ENCODE measurements at places on chromosomes 1 and 21. TPM values are rescaled to one million over a fixed set of nuclear protein-coding genes. Genes with fewer than 3 reads are reported as not detected.

The PEX10 gene
- 11.9 TPM for polyA plus RNA-seq

DNA sequence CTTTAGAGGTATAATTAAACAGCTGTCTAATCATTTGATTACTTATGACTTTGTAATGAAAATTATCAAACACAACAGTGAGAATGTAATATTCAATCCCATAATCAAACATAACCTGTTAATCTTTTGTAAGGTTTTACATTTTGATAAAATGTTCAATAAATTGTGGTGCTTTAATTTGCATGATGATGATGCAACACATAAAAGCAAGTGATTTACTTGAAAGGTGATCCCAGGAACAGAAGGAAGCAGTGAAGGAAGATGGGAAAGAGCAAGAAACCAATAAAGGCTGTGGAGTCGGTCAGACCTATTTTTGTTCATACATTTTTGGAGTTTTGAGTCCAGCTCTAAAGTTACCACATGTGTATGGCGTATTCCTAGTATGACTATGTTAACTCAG is 29.6 kb downstream of the ZNF695 start:
- no peak for DNase-seq
- H3K27me3 ChIP-seq, result no peaks in the 10 kb centered on the region
- no peak overlapping the region for H3K27ac ChIP-seq
- H3K36me3 ChIP-seq, result no peaks in the 10 kb centered on the region
- H3K4me3 ChIP-seq, result no peak overlapping the region

- no peak for DNase-seq
- H3K36me3 ChIP-seq, result no peaks in the 10 kb centered on the region
- no peaks in the 10 kb centered on the region for H3K27me3 ChIP-seq
Observed at GRCh38 chr1:217813031-217813430, 181.9 kb downstream of the SPATA17 start.

GRCh38 chr1:45840704-45841103 is 37.3 kb downstream of the MAST2 start:
- no peaks in the 10 kb centered on the region for H3K4me1 ChIP-seq
- no peak overlapping the region for H3K27ac ChIP-seq
- no peak overlapping the region for H3K4me3 ChIP-seq
- no peaks in the 10 kb centered on the region for H3K27me3 ChIP-seq
- DNase-seq, result no peak

DNA sequence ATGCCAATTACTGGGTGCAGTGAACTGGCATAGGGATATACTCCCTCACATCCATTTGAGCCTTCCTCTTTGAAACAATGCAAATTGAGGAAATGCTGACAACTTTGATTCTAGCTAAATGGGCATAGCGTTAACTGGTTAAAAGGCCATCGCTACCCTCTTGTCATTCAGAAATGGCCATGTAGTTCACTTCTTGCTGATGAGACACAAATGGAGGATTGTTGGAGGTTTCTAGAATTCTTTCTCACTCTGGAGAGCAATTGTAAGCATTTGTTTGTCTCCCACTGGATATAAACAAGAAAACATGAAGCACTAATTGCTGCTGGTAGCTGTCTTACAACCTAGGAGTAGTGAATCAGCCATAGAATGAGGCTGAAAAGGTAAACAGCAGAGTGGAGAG is 14.4 kb downstream of the PRDX6 start:
- H3K36me3 ChIP-seq, result peaks cover 5% of the 10 kb centered on the region
- no peaks in the 10 kb centered on the region for H3K4me1 ChIP-seq
- no peak overlapping the region for H3K27ac ChIP-seq
- H3K27me3 ChIP-seq, result no peaks in the 10 kb centered on the region
- no peak for DNase-seq

GRCh38 chr1:199399996-199400724 is 627.4 kb upstream of the NR5A2 start:
- no peak overlapping the region for H3K27ac ChIP-seq
- DNase-seq, result no peak
- H3K4me1 ChIP-seq, result no peaks in the 10 kb centered on the region
- H3K36me3 ChIP-seq, result no peaks in the 10 kb centered on the region
- H3K4me3 ChIP-seq, result no peak overlapping the region
- H3K27me3 ChIP-seq, result no peaks in the 10 kb centered on the region

DNA sequence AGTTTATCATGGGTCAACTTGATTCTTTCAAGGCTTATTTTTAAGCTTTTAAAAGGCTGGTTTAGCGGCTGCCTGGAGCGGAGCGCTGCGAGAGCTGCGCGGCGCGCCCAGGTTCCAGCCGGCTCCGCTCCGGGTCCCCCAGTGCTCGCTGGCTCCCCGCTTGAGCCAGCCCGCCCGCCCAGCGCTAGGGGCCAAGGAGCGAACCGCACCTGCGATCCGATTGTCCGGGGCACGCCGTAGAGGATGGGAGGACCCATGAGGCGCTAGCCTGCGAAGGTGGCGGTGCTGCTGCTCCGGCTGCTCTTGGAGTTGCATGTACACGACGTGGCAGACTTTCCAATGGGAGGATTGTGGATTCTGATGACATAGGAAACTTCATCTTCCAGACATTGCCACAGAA is 9.9 kb upstream of the CFHR4 start:
- H3K4me3 ChIP-seq, result no peak overlapping the region
- H3K27ac ChIP-seq, result no peak overlapping the region
- H3K4me1 ChIP-seq, result no peaks in the 10 kb centered on the region
- peaks cover 7% of the 10 kb centered on the region for H3K27me3 ChIP-seq
- DNase-seq, result no peak
- H3K36me3 ChIP-seq, result no peaks in the 10 kb centered on the region

DNA sequence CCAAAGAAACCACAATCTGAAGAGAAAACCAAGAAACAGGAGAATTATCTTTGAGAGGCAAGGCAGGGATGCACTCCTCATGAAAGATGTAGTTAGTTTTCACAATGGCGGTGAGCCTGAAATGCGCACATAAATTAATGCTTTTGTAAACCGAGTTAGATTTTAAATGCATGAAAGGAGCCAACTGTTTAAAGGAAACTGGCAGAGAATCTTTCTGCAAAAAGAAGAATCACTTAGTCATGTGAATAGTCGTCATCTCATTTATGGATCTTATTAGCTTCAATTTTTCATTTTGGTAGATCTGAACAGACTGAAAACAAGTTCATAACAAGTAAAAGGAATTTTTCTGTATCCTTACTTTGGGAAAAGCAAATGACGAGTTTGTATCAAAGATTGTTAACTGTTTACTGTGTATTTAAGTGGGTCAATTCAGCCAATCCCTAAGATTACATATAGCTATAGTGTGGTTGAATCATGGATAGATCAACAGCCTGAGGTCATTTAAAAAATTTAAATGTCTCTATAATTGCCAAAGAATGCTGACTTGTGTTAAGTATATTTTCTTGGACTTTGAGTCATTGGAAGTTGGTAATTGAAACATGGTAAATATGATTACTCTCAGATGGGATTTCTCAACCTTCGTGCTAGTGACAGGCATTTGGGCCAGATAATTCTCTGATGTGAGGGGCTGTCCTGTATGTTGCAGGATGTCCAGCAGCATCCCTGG is 226.6 kb upstream of the KAZN start:
- H3K4me3 ChIP-seq, result no peak overlapping the region
- no peak overlapping the region for H3K27ac ChIP-seq
- no peaks in the 10 kb centered on the region for H3K27me3 ChIP-seq
- no peak for DNase-seq
- H3K36me3 ChIP-seq, result no peaks in the 10 kb centered on the region
- H3K4me1 ChIP-seq, result no peaks in the 10 kb centered on the region

All from small intestine (tissue), 16 donors.